ENCODE measurements at places on chromosomes 11 and 22.

DNA sequence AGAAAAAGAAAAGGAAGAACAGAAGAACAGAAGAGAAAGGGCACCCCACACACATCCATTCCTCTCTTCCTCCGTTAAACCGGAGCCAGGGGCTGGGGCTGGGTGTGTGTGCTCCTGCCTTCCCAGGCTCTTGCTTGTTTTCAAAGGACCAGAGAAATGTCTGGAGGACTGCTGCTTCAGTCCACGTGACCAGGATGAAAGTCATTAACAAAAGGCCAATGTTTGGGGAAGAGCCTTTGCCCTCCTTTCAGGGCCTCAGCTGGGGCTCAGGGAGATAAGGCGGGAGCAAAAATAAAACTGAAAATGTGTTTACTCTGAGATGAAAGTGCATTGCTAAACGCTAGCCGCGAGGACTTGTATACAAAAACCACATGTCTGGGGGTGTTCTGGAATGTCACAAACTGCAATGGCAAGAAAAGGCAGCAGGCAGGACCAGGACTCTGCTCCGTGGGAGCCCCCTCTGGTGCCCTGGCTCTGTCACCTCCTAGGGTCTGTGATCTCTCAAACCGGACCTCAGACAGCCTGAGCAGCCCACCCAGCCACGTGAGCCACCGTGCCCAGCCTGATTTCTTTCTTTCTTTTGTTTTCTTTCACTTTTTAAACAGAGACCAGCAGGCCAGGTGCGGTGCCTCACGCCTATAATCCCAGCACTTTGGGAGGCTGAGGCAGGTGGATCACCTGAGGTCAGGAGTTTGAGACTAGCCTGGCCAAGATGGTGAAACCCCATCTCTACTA, 31.6 kb upstream of the MYH9 start:
- DNase-seq, result no peak

GRCh38 chr11:69370984-69371709, 77.2 kb downstream of the MYEOV start:
- no peak for DNase-seq

- DNase-seq, result no peak
Measured at GRCh38 chr11:84628871-84629620, 998.1 kb downstream of the DLG2 start.

GRCh38 chr11:1140642-1141490, 16.9 kb upstream of the MUC5AC start:
- DNase-seq, result no peak

DNA sequence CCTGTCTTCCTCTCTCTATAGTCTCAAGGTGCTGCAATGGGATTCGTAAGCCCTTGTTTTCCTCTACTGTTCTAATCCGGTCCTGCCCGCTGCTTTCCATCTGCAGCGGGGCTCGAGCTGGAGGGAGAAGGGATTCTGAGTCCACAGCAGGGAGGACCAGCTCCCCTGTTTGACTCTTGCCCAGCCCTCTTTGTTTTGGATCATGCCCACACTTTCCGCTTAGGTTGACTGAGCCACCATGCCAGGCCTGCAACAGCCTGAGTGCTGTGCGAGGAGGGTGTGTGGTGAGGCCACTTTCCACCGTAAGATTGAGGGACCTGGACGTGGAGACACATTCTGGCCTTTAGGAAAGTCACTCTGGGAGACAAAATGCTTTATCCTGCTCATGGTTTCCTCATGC, 58.3 kb downstream of the CEP164 start:
- no peak for DNase-seq

DNA sequence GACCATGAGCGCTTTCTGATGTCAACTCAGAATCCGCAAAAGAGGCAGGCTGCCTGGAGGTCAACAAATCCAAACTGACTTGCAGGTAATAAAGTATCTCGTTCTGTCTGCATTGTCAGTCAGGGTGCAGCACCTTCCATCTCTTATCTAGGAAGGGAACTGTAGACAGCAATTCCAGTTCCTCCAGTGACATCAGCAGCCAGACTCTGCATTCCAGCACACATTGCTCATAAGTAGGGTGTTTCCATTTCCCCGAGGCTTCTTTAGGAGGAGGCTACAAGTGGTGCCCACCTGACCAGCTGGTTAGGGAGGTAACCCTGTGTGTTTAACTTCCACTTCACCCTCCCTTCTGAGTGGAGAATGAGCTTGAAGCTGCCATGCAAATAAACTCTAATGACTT, 53.3 kb downstream of the NTM start:
- no peak for DNase-seq

GRCh38 chr11:119605137-119605665, 123.8 kb downstream of the NECTIN1 start:
- DNase-seq, result no peak

DNA sequence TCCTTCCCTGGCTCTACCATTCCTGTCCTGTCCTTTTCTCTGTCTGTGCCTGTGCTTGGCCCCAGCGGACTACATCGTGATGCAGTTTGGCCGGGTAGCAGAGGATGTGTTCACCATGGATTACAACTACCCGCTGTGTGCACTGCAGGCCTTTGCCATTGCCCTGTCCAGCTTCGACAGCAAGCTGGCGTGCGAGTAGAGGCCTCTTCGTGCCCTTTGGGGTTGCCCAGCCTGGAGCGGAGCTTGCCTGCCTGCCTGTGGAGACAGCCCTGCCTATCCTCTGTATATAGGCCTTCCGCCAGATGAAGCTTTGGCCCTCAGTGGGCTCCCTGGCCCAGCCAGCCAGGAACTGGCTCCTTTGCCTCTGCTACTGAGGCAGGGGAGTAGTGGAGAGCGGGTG, 20.4 kb downstream of the TUB start:
- DNase-seq, result no peak

GRCh38 chr11:67293090-67293489, 4.0 kb downstream of the ANKRD13D start:
- DNase-seq, result no peak

GRCh38 chr11:85945296-85945695, 90.1 kb downstream of the CCDC83 start:
- no peak for DNase-seq

DNA sequence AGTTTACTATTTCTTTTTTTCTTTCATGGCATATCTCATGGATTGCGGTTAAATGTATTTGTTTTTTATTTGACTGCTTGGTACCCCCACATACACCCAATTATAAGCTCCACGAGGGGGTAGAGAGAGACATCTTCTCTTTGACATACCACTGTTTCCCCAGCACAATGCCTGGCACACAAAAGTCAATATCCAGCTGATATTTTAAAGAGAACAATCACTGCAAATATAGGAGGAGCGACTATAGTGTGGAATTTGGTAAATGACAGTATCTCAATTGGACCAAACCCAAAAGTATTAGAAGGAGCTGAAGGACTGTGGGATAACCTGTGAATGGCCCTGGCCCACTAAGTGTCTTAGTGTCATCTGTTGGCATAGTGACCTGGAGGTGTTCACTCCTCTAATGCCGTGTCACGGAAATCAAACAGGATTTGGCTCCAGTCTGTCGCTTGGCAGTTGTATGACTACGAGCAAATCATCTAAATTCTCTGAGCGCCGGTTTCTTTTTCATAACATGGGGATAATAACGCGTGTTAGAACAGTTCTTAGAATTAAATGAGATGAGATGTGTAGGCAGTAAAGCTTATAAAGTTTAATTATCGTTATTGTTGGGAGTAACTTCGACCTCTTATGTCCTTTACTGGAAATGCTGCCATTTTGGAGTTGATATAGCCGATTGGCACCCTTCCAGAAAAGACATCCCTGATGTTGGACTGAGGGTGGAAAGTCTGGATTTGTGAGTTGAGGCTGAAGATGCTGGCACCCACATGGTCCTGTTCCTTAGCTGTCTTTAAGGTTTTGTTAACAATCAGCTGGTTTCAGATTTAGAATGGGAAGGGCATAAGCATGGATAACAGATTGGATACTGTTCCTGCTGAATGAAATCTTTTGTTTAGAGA, 144.5 kb downstream of the DBX1 start:
- no peak for DNase-seq

- no peak for DNase-seq
Measured at GRCh38 chr11:125512106-125512505, 16.0 kb upstream of the FEZ1 start.

DNA sequence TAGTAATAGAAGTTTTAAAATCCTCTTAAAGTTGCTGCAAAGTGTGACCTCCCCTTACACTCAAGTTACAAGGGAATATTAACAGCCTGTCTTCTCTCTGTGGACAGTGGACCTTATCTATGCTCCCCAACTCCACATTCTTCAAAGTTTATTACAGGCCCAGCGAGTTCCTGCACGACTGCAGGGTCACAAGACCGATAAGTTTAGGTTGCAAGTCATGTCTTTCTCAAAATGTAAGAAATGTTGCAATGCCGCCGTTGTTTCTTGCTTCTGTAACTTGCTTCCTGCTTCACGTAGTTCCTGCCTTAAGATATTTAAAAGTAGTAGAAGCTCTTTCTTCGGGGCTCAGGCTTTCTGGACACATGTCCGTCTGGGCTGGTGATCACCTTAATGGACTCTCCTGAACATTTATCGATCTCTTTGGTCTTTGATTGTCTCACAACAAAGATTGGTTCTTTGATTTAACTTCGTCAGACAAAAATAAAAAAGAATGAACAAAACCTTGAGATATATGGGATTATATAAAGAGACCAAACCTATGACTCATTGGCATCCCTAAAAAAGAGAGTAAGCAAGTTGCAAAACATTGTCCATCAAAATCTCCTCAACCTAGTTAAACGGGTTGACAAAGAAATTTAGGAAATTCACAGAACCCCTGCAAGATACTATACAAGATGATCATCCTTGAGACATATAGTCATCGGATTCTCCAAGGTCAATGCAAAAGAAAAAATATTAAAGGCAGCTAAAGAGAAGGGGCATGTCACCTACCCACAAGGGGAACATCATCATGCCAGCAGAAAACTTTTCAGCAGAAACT, 45.4 kb upstream of the GLYAT start:
- peak; percentile 34 for DNase-seq

GRCh38 chr22:23110190-23110921, 31.4 kb downstream of the RSPH14 start:
- no peak for DNase-seq

DNA sequence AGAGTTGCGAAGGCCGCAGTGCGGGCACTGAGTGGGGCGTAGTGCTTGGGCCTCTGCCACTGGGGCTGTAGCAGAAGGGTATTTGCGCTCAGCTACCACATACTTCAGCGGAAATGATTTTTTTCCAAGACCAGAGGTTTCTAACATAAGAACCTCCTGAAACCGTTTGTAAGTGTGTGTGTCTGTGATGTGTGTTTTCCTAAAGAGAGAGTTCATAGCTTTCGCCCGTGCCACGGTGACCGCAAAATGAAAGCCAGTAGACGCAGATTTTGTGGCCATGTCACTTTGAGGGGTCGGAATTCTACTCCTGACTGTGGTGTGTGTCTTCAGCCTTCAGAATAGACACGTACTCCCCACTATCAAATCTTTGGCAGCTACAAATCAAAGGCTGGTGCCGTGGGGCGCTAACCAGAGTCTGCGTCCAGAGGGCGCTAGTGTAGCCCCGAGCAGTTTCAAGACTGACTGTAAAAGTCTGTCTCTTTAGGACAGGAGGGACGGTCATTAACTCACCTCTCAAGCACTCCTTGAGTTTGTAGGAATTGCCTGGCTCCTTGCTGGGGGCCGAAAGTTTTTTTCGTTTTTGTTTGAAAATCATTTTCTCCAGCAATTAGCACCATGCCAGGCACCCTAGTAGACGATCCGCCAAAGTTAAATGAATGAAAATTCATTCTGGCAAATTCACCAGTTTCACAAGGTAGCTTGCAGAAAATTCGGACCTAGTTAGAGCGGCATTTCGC, 2.5 kb upstream of the CALCA start:
- no peak for DNase-seq

DNA sequence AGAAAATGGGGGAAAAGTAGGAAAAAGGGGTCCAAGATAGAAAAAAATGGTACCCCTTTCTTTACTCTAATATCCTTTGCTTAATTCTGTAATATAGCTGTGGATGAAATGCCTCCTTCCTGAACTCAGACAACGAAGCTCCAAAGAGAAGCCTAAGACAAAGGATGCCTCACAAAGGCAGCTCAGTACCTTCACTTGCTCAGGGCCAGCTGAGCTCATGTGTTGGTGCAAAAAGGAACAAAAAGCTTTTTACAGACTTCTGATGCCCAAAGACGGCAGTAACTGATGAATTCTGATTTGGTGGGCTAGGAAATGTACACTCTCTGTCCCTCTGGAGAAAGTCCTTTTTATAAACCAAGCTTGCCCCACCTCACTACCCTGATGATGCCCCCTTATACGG, 77.5 kb downstream of the DENND5A start:
- no peak for DNase-seq

GRCh38 chr22:39675947-39676346, 105.4 kb downstream of the CACNA1I start:
- no peak for DNase-seq

- no peak for DNase-seq
Measured at GRCh38 chr11:34315394-34315793, 42.4 kb downstream of the ABTB2 start.

- DNase-seq, result no peak
Measured at GRCh38 chr11:18745251-18745650, 19.3 kb upstream of the IGSF22 start.

- peak; percentile 11 for DNase-seq
Measured at GRCh38 chr11:77147668-77148321, 19.7 kb downstream of the MYO7A start.

DNA sequence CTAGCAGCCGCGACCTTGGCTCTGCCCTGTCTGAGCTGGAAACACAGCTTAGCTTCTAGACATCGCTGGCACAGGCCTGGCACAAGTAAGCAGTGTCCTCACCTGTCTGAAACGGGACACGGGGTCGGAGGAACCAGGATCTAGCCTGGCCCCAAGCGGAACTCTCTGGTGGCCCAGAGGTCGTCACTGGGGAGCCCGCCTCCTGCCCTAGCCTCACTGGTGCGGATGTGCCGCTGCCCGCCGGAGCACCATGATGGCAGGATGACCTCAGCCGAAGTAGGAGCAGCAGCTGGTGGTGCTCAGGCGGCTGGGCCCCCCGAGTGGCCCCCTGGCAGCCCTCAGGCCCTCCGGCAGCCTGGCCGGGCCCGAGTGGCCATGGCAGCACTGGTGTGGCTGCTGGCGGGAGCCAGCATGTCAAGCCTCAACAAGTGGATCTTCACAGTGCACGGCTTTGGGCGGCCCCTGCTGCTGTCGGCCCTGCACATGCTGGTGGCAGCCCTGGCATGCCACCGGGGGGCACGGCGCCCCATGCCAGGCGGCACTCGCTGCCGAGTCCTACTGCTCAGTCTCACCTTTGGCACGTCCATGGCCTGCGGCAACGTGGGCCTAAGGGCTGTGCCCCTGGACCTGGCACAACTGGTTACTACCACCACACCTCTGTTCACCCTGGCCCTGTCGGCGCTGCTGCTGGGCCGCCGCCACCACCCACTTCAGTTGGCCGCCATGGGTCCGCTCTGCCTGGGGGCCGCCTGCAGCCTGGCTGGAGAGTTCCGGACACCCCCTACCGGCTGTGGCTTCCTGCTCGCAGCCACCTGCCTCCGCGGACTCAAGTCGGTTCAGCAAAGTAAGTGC, 871 bp downstream of the SLC35E4 start:
- no peak for DNase-seq

GRCh38 chr22:26066534-26066933, 102.7 kb upstream of the SEZ6L start:
- DNase-seq, result no peak

- DNase-seq, result no peak
Measured at GRCh38 chr11:10441652-10442503, 13.2 kb upstream of the AMPD3 start.

- DNase-seq, result no peak
Measured at GRCh38 chr11:130582981-130583380, 134.5 kb downstream of the ADAMTS15 start.

All from hematopoietic multipotent progenitor cell treated with erythropoietin and hydrocortisone succinate and interleukin-3 and kit ligand, for 17 days (in vitro differentiated cells).